Smooth muscle cell of the pulmonary artery (primary cell): ENCODE measurements at places on chromosomes 13 and 19. TPM values are rescaled to one million over a fixed set of nuclear protein-coding genes. Genes with fewer than 3 reads are reported as not detected.

Gene PGLYRP2
- not detected in 2 replicates for total RNA-seq

Gene LGALS14
- total RNA-seq = not detected in 2 replicates

Gene FXYD3
- total RNA-seq = not detected in 2 replicates

Gene CFD
- total RNA-seq = 1.1 and 9.3 TPM in 2 replicates

Gene ZNF471
- total RNA-seq = 6.7 and 7.1 TPM in 2 replicates

Gene GGN
- total RNA-seq = 0.46 and 0.86 TPM in 2 replicates

Gene COL4A1
- total RNA-seq = 1,079 and 2,000 TPM in 2 replicates
